HCT116 (cell line): ENCODE measurements at places on chromosomes 1 and 21. TPM values are rescaled to one million over a fixed set of nuclear protein-coding genes. Genes with fewer than 3 reads are reported as not detected.

DNA sequence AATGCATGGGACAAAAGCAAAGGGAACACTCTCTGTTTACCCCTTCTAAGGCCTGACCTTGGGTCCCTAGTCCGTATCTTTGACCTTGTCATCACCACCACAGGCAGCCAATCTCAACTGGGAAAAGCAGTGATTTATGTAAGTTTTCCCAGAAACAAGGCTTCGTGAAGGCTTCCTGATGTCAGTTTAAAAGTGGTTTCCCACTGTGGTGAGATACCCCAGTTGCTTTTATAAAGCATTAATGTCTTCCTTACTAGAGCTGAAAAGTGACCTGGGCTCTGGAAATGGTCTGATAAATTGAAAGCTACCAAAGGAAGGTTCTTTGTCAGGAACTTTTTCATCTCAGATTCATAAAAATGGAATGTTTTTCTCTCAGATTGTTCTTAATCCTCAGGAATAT lies 536.4 kb upstream of the PTBP2 start:
- H3K36me3 ChIP-seq: no peaks in the 10 kb centered on the region
- DNase-seq: no peak

The PALMD gene
- total RNA-seq: 0.12 TPM

DNA sequence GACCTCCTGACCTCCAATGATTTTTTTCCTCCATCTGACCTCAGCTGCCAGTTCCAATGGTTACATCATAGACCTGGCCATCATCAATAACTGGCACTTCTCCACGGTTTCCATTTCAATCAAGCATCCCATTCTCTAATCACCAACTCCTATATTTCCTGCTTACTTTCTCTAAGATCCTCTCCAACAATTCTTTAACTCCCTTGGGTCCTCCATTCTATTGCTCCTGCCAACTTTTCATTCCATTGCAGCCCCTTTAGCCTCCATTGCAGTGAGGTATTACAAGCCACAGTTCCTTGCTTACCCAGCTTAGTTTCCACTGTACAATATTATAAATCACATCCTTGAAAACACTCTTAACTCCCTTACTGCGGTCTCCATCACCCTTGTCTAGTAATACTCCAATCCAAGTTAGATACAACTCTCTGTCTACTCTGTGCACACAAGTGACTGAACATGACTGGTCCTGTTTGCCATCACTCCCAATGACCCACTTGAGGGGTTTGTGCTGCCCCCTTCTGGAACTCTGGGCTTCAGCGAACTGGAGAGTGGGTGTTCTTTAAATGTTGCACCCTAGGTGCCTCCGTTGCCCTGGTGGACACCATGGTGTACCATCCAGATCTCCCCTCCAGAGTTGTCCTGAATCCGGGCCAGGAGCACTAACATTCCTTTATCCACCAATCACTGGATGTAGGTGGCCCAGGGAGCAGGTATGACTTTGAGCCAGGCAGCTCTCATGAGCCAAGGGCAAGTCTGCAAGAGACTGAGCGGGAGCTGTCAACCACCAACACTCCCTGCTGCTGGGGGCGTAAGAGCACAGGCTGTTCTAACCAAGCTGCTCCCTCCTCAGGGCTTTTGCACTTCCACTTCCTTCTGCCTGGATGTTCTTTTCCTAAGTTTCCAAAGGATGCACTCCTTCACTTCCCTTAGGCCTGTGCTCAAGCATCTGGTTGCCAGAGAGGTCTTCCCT lies 3.7 kb upstream of the FNDC7 start:
- no peak overlapping the region for H3K27ac ChIP-seq
- no peaks in the 10 kb centered on the region for H3K27me3 ChIP-seq
- no peak for DNase-seq
- H3K36me3 ChIP-seq: no peaks in the 10 kb centered on the region

DNA sequence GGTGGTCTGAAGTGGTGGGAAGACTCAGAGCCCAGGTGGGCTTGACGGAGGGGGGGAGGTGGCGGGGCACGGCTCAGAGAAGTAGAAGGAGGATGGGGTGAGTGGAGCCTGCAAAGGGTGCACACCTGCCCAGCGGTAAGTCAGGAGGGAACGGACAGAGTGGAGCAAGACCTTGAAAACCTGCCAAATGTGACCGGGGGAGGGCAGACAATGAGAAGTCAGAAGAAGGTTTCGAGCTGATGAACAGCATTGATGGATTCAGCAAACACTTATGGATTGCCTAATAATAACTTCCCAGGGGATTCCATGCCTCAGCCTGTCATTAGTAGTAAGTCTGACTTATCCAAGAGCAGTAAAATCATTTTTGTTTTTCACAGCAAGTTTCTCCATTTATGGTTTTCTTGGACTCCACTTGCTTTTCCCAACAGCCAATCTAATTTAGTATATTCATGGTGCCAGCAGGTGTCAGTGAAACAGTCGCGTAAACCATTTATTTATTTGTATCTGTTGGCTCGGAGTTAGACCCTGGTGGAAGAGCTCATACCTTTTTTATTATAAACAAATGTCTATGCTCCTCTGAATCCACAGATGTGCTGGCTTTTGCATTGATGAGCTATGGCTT lies 279.1 kb downstream of the PCP4 start:
- H3K36me3 ChIP-seq: no peaks in the 10 kb centered on the region
- DNase-seq: no peak
- H3K4me1 ChIP-seq: no peaks in the 10 kb centered on the region

DNA sequence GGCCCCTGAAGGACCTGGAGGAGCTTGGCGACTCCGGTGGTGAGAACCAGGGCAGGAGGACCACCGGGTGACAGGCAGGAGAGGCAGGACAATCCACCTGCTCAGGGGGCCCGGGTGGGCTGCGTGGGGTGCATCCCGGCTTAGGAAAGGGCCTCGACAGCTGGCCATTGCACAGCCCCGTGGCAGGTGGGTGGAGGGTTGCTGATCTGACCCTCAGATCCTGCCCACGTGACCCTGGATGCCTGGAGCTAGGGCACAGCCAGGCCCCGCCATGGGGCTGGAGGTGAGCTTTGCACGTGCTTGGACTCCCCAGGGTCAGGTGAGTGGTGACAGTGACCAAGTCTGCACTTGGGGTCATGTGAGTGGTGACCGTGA lies 35.5 kb upstream of the SLC19A1 start:
- H3K36me3 ChIP-seq: no peaks in the 10 kb centered on the region
- peaks cover 6% of the 10 kb centered on the region; the same call in 1 of the 2 replicates for H3K4me1 ChIP-seq
- H3K4me3 ChIP-seq: no peak overlapping the region
- H3K27ac ChIP-seq: no peak overlapping the region
- no peaks in the 10 kb centered on the region for H3K27me3 ChIP-seq

The NR1I3 gene
- not detected for total RNA-seq

The WDR64 gene
- not detected for total RNA-seq
